Stimulated activated CD4-positive, alpha-beta T cell treated with anti-CD3 and anti-CD28 coated beads, Interleukin-4, amount 100 ng/mL, for 24 hours (primary cell): ENCODE measurements at places on chromosomes 4 and X.

DNA sequence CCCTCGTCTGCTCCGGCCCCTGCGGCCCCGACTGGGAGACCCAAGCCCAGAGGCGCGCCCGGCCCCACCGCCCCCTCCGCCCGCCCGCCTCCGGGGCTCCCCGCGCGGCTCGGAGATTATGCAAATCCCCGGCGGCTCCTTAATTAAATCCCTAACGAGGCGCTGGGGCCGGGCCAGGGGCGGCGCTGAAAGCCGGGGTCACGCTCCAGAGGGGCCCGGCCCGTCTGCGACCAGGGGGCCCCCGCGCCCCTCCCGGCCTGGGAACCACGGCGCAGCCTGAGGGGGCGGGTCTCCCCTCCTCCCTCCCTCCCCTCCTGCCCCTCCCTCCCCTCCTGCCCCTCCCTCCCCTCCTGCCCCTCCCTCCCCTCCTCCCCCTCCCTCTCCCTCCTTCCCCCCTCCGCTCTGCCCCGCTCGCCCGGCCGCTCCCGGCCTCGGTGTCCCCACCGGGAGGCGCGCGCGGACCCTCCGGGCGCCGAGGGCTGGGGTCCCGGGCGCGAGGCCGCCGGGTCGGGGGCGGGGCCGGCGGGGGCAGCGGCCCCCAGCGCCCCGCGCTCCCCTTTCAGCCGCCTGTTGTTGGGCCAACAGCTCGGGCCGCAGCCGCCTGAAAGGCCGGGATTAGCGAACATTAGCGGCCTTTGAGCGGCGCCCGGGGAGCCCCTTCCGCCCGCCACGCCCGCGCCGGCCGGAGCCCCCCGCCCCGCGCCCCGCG is 25.9 kb upstream of the FGFR3 start:
- no peak for DNase-seq

DNA sequence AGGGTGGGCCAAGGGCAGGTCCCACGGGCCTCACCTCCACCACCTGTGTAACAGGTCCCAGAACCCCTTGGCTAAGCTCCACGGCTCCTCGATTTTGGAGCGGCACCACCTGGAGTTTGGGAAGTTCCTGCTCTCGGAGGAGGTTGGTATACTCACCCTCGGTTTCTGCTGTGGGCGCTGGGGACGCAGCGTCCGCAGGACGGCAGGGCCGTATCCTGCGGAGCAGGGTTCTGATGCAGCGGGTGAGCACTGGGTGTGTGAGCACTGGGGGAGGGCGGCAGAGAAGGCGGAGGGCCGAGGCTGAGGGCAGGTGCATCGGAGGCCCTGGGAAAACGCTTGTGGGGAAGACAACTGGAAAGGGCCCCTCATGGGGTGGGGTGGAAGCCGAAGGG is 11.0 kb downstream of the ATP5ME start:
- DNase-seq: no peak

- DNase-seq: no peak
These were observed 66.9 kb downstream of the PSAPL1 start for GRCh38 chr4:7367864-7368277.

DNA sequence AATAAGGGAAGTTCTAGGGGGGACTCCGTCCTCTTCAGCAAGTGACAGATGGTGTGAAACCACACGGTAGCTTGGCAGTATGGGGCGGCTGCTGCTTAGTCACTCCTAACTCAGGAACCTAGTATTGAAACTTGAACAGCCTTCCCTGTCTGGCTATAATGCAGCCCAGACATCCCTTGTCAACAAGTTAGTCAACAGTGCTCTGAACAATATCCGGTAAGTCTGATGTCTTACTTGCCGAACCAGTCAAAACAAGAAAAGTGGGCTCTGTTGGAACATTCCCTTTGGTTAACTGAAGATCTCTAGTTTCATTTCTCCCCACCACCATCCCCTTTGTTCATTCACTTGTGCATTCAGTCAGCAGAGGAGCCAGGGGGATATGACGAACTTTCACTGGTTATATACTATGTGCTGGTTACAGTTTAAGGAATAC is 18.7 kb upstream of the CXCL13 start:
- DNase-seq: peak; percentile 74

DNA sequence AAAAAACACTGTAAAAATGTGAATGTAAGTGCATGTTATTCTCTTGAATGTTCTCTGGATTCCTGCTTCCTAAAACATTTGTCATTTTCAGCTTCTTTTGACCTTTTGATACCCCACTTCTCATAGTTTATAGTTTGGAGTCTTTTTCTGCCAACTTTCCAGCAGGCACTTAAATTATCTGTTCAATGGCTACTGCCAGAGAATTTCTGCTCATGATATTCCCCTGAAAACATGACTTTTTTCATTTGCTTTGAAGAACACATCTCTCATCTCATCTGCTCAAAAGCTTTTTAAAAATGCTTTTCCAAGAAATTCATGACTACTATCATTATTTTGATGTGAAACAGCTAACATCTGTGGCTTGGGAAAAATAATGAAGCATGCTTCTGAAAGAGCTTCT is 269.7 kb upstream of the PCDH7 start:
- DNase-seq: no peak

DNA sequence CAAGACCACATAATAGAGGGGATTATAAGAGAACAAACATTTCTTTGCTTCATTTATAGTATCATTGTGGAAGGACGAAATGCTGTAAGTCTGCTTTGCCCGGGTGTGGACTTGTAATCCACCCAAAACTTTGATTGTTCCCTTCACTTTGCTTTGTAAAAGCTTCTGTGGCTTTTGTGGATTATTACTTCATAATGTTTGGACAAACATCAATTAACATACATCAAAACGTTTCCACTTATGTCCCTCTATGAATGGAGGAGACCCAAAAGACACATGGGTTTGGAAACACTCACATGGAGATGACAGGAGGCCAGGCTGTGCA is 415.4 kb downstream of the SPRY1 start:
- DNase-seq: no peak

DNA sequence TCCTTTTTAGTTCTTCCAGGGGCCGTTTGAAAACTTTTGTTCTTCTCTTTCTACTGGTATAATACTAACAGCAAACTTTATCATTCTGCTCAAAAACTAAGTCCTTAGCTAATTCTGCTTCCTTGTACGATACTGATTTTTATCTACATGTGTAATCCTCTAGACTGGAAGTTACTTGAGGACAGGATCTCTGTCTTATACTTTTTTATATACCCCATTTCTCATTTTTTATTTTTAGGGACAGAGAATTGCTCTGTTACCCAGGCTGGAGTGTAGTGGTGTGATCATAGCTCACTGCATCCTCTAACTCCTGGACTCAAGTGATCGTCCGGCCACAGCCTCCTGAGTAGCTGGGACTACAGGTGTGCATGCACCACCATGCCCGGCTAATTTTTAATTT is 2.2 kb downstream of the COX7B start:
- no peak for DNase-seq

DNA sequence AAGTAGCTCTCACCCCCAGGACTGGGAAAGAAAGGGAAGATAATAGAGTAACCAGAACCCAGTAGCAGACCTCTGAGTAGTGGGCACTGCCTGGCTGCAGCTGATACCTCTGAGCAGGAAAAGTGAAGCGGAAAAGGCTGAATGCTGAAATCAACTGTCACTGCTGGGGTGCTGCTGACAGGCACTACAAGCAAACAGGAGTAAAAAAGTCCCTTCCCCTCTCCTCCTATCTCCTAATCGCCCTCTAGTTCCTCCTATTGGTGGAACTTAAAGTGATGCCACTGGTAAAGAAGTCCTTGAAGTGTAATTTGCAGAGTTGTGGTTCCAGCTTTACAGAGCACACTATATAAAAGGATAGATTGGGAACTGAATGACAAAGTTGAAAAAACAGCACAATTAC is 32.8 kb upstream of the GLRB start:
- no peak for DNase-seq

GRCh38 chr4:114100288-114101031 is 121.0 kb upstream of the ARSJ start:
- no peak for DNase-seq

DNA sequence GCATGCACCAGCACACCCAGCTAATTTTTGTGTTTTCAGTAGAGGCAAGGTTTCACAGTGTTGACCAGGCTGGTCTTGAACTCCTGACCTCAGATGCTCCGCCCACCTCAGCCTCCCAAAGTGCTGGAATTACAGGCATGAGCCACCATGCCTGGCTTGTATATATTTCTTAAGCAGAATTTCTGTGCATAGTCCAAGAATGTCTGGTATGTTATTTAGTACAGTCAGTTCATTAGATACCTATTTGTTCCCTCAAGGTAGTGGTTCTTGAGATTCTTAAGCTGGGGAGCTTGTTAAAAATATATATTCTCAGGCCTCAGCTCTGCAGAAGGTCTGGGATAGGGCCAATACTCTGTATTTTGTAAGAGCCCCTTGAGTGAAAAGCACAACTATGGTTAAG is 4.6 kb upstream of the SERTM2 start:
- no peak for DNase-seq

DNA sequence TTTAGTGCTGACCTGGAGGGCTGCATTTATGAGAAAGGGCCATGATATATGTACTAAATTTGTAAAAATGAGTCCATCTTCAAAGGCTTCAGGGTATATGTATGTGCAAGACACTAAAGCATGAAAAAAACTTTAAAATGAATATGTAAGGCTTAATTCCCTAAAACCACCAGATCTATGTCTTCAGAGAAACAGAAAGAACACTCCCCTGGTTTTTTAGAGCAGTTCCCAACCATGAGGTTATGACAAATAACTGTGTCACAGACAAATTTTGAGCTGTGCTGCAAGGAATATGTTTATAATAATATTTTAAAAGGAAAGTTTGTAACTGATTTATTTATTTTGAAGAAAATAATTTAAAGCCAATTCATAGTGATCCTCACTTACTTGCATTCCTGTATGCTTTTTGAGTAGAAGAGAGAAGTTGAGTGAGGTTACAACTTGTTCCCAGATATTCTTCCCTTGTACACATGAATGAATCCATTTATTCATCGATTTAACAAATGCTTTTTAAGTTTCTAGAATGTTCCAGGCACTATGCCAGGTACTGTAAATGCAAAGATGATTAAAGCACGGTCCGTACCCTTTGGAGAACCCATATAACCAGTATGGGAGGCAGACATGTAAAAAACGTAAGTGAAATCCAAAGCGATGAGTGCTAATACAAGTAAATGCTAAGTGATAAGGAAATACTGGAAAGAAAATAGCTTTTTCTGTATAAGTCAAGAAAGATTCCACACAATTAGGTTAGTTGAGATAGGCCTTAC is 295.2 kb upstream of the DIAPH2 start:
- no peak for DNase-seq

DNA sequence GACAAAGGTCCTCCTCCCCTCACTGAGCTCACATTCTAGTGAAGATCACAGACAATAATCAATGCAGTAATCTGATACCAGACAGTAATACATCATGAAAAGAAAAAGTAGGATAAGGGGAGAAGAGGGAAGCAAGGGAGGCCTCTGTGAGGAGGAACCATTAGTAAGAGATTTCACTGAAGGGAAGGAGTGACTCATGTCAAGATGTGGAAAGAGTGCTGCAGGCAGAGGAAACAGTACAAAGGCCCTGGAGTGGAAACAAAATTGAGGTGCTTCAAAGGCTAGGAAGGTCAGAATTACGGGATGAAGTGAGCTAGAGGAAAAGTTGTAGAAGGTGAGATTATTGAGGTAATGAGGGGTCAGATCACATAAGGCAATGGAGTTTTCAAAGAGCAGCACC is 38.1 kb downstream of the LAMTOR3 start:
- peak; percentile 29 for DNase-seq

GRCh38 chr4:4776934-4777333 is 82.5 kb upstream of the MSX1 start:
- DNase-seq: no peak

DNA sequence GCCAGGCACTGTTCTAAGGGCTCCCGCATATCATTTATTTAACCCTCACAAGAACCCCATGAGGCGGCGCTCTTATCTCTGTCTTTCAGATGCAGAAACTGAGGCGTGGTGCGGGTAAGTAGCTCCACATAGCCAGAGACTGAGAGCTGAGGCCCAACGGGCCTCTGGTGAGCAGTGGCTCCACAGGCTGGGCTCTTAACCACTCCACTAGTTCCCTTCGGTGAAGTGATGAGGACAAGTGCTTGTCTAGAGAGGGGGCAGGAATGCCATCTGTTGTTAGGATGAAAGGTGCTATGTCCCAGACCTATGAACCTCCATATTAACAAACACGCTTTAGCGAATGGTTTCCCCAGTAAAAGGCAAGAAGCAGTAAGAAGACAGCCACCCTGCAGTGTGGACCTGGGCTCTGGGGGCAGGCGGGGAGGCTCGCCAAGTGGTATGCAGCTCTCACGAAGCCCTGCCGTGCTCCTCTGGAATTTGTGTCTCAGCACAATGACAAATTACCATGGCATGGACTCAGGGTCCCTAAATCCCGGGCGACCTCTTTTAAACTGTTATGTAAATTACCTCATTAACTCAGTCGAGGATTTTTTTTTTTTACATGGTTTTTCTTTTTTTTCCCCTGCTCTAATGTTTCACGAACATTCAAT is 20.9 kb upstream of the S100G start:
- no peak for DNase-seq

- DNase-seq: no peak
These were observed 63.9 kb downstream of the GPR143 start for GRCh38 chrX:9701790-9702189.

GRCh38 chr4:71713611-71714203 is 70.2 kb downstream of the GC start:
- DNase-seq: no peak

- DNase-seq: no peak
These were observed 408.6 kb downstream of the FAM47B start for GRCh38 chrX:35351212-35351611.

DNA sequence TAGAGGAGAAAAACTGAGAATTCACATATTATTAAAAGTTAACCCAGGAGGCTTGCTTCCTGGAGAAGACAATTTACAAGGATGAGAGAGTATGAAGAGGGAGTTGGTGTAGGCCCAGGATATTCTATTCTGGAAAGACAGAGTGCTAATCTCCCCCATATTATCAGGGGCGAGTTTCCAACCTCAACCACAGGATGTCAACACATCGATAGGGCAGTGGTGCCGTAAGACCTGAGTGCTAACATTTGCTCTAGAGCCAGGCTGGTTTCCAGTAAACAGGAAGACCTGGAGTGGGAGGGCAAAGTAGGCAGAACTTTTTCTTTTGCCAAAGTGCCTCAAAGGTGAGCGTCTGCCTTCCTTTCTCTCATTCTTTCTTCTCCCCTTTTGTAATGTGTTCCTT is 2.8 kb upstream of the AWAT1 start:
- DNase-seq: no peak

DNA sequence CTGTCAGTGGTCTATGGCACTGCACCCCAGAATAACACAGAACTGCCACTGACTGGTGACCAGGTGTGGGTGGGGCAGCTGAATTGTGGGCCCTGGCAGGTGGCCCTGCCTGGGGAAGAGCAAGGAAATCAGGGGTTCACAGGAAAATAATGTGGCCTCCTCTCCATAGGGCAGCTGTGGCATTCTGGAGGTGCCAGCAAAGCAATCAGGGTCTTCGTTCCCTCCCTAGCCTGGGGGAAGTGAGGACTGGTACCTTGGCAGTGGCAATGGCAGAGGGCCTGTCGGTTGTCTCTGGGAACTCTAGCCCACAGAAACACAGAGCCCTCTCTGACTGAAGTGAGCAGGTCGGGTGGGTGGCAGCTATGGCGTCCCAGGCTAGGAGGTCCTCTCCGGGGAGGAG is 223.0 kb downstream of the GRIA2 start:
- DNase-seq: no peak

- DNase-seq: no peak
These were observed 11.4 kb downstream of the TMEM165 start for GRCh38 chr4:55407119-55407518.

- peak; percentile 49 for DNase-seq
These were observed at the start of gene ZDHHC15 for GRCh38 chrX:75522565-75523431. ZDHHC15 (minus strand) TSS chrX:75523037; CDS start chrX:75523024, 13 bp downstream.
